Coronary artery (tissue), 2 donors: ENCODE measurements at places on chromosomes 1 and 21.
A peak's percentile ranks its signal among the peaks of the same experiment; 100 is the strongest.

DNA sequence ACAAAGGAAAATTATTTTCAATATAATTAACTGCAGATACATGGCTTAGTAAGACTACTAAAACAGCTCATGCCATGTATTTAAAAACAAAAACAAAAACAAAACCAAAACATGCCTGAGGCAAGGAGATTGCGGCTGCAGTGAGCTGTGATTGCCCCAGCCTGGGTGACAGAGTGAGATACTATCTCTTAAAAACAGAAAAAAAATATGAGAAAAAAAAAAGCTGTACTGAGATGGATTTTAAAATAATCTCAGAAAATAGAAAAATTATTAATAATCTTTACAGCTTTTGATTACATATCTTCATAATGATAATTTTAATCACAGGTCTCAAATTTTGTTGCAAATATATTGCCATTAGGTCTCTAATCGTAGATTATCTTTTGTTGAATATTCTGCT lies 24.0 kb upstream of the LIN9 start:
- no peak for DNase-seq

- no peak for DNase-seq
Observed at GRCh38 chr1:58057826-58058225, 488.7 kb downstream of the OMA1 start.

DNA sequence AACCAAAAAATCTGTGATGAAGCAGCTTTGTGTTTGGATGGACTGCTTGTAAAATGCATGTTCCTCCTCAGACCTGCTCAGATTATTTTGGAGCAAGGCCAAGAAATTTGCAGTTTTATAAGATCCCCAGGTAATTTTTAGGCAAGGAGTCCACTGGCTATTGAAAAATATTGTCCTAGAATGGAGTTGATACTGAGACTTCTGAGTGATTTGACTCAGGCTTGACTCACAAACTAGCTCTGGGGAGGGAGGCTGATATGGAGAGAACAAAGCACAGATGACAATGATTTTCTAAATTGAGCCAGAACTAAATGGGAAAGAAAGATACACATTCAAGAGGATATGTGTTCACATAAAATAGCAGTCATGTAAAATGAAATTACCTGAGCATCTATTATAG lies 36.7 kb downstream of the AGL start:
- DNase-seq: no peak

DNA sequence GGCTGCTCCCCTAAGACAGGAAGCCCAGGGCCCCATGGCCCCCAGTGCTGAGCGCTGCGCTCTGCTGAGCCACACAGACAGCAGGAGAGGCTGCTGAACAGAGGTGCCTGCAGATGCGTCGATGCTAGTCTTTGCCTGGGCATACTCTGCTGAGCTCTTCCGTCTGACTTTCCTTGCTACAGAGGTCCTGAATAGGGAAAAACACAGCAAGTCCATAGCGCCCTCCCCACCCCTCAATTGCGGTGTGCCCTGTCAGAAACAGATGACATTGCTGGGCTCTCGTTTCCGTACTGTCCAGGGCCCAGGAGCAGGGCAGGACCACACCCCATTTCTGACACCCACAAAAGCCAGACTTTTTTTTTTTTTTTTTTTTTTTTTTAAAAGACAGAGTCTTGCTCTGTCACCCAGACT lies 252.5 kb downstream of the SDCCAG8 start:
- no peak for DNase-seq

DNA sequence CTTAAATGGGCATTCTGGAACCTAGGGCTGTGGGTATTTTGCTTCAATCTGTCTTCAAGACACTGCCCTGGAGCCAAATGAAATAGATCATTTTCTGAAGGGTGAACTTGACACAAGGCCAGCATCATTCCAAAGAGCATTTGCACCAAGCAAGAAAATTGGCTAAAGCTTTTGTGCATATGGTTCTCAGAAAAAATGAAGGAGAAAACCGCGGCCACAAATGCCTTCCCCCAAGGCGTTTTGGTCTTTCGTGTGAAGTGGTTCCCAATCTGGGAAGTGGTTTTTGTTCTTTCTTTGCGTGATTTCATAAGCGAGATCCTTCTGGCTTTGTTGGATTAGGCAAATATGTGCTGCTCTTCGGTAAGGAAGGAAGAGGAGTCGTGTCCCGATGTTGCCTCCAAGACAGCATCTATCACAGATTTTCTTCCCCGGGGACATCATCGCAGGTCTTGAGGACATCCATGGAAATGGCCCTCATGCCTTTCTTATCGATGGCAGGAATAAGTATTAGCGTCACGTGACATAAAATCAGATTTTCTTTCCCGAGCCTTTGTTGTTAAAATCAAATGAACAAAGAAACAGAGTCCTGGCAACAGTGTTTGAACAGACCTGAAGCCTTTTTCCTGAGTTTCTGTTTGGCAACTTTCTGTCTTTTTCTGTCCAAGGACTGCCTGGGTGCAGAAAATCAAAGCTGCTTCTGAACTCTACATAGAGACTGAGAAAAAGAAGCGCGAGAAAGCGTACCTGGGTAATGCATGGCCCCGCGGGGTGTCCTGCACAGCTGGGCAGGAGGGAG lies 31.0 kb downstream of the ATP5PO start:
- no peak for DNase-seq

DNA sequence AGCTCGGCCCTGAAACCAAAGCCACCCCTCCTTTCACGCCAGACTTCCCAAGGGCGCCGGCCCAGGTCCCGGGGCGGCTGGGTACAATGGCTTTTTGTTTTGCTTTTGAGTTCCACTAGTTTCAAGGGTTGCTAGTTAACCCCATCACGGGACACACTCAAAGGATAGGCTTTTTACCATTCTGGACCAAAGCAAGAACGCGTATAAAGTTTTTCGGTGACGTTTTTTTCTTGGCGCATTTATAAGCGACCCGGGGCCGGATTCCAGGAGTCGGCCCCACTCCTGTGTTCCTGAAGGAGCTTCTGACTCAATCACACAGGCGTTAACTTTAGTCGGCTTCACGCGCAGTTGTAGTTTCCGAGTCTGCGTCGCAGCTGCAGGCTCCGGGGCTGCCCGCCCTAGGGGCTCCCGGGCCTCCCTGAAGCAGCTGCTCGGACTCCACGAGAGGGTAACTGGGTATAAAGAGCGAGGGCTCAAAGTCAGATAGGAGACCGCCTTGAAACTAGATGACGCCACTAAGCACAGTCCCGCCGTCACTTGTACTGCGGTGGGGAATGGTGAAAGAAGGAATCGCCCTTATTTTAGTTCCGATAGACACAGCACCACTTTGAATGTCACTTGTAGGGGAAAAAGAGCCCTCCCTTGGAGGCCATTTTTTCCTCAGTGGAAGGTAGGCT lies 707 bp upstream of the KLHL21 start:
- peak; percentile 89 for DNase-seq

DNA sequence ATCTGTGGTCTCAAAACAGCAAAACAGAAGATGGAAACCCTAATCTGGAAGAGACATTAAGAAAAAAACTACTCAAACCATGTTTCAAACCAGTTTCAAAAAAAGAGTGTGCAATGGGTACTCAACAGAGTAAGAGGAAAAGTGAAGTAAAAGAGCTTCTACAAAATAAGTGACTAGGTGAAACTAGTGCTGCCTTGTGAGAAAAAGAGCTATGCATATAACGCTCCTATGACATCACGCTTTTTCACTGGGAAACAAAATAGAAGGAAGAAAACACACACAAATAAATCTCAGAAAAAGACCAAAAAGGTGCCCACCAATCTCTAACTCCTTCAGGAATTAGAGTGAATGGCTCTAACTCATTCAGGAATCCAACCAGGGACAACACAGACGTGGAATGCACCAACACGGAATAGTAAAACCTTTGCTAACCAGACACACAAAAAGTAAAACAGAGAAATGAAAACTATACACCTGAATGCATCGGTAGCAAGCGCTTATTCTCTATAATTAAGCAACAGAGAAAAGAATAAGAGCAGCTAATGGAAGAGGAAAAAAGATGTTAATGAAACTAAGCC lies 1.3 kb downstream of the FOXJ3 start:
- no peak for DNase-seq

DNA sequence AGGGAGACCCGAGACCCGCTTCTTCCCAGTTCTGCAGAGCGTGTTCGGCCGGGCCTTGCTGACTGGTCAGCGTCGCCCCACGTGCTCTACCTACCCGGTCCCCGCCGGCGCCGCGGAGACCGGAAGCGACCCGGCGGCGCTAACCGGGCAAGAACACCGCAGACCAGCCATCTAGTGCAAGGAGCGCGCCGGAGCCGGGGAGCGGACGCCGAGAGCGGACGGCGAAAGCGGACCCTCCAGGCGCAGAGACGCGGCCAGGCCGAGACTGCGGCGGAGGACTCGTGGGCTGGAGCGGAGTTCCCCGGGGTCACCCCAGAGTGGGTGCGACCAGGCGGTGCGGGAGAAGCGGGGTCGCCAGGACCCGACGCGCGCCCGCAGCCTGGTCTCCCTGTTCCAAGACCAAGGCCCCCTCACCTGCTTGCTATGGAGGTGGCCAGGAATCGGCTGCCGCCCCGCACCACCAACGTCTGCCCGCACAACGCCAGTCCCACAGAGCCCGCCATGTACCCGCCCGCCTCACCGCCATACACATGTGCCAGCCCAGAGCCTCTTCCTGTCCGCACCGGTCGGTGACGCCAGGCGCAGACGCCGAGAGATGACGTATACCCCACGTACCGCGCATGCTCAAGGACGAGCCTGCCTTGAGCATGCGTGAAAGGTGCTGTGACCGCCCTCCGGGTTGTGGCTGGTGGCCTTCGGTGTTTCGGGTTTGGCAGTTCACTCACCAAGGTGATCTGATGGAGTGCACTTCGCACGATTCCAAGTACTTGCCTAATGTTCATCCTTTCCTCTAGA lies at the start of gene WDR4:
TSS of gene WDR4 (minus strand) at position 547 of the 795 bp plus-strand sequence. CDS start at position 503, 44 bp downstream.
- DNase-seq: peak; percentile 98

GRCh38 chr1:96236156-96236739 lies 485.3 kb upstream of the PTBP2 start:
- DNase-seq: no peak

DNA sequence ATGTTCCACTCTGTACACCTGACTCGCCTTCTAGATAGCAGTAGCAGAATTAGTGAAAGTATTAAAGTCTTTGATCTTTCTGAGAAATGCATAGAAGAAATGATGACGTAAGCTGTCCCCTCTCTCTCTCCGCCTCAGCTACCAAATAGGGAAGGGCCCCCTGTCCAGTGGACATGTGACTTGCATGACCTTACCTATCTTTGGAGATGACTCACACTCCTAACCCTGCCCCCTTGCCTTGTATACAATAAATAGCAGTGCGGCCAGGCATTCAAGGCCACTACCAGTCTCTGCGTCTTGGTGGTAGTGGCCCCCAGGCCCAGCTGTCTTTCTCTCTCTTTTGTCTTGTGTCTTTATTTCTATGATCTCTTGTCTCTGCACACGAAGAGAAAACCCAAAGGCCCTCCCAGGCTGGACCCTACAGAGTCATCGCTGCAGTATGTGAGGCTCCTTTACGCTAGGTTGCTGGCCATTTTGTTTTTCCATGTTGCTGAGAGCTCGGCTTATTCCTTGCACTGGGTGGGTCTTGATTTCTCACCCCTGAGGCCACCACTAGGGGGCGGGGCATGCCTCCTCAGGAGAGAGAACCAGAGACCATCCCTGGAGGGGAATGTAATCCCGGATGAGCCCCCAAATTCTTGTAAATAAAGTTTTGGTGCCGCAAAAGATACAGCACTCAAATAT lies 16.0 kb upstream of the ZBTB8B start:
- DNase-seq: no peak

DNA sequence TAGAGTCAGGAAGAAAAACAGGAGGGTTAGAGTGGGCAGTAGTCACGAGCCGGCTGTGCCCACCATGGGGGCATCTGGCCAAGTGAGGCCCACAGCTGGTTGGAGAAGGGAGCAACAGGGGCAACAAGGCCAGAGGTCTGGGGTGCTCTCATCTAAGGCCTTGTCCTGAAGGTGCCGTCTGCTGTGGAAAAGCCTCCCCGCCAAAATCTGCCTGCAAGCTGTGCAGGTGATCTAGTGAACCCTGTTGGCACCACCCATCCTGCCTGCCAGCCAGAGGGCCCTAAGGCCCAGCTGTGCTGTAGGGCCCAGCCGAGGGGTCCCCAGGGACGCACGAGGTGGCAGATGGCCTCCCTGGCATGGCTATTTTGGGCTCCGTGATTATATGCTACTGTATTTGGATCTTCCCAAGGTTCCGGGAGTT lies 51.3 kb downstream of the LGR6 start:
- peak; percentile 70 for DNase-seq

GRCh38 chr1:183548116-183548515 lies 42.1 kb downstream of the NCF2 start:
- DNase-seq: no peak

DNA sequence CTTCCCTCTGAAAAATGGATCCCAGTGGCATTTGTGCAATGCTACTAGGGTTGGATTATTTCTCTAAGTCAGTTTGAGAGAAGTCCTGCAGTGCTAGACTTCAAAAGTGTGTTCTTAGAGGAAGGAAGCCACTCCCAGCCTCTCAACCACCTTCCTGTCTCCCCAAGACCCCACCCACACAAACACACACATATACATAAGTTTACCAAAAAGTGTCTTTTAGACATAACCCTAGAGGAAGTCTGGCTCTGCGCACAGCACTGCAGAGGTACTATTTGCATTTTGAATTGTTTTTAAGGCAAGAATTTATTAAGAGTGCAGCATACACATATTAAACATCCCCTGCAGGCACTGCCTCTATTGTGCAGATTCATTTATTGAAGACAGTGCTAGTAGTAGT lies 127.3 kb downstream of the HHIPL2 start:
- DNase-seq: no peak

- DNase-seq: no peak
Observed at GRCh38 chr1:199081739-199082138, 442.9 kb downstream of the PTPRC start.

DNA sequence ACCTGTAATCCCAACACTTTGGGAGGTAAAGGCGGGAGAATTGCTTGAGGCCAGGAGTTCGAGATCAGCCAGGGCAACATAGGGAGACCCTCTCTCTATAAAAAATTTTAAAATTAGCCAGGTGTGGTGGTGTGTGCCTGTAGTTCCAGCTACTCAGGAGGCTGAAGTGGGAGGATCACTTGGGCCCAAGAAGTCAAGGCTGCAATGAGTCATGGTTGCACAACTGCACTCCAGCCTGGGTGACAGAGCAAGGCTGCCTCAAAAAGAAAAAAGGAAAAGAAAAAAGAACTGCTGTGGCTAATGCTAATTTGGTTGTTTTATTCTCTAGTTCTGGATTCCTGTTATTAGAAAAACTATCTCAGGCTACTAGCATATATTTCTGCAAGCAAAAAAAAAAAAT lies 29.8 kb downstream of the DBT start:
- no peak for DNase-seq

DNA sequence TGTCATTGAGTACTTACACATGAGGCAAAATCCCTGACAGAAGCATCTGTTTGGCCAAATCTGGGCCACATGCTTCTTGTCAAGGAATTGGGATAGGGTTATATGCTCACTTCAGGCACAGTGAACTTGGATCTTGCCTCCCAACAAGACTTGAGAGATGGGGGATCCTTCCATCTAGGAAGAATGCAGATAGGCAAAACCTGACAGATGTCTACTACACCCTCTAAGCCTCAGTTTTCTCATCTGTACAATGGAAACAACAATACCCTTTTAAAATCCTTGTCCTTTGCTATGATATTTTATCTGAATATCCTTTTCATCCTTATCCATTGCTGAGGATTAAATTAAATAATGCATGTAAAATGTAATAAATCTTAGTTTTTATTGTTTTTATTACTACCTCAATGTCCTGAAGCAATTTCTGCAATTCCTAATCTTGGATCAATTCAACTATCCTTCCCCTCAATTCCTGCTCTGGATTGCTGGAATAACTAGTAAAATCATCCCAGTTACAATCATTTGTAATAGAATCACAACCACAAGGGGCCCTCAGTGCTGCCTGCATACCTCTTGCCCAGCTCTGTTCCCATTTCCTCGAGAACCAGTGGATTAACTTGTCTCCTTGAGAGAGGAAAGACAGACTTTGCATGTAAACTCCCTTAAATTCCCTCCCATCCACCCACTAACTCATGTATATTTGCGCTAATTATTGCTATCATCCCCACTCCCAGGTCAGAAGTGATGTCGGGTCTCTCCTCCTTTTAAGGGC lies 8.1 kb upstream of the XPR1 start:
- no peak for DNase-seq
